HS-27A (cell line): ENCODE measurements at places on chromosomes 3 and 15.

- DNase-seq, result peak; percentile 84
These were observed 7.7 kb downstream of the SUCLG2 start for GRCh38 chr3:67646586-67647234.

DNA sequence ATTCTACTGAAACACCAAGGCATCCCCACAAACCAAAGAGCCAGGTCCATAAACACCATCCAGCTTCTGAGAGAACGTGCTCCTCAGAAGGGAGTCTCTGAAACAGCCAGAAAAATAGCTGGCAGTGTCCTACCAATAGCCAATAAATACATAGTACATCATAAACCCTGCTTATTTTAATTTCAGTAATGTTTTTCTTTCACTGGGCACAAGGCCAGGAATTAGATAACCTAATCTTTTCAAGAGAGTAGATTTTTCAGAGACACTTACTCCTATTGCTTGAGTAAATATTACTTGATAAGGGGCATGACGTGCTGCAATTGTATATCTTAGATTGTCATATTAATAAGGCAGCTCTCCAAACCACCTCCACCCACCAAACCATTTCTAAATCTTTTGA, 22.7 kb downstream of the GADL1 start:
- no peak for DNase-seq

DNA sequence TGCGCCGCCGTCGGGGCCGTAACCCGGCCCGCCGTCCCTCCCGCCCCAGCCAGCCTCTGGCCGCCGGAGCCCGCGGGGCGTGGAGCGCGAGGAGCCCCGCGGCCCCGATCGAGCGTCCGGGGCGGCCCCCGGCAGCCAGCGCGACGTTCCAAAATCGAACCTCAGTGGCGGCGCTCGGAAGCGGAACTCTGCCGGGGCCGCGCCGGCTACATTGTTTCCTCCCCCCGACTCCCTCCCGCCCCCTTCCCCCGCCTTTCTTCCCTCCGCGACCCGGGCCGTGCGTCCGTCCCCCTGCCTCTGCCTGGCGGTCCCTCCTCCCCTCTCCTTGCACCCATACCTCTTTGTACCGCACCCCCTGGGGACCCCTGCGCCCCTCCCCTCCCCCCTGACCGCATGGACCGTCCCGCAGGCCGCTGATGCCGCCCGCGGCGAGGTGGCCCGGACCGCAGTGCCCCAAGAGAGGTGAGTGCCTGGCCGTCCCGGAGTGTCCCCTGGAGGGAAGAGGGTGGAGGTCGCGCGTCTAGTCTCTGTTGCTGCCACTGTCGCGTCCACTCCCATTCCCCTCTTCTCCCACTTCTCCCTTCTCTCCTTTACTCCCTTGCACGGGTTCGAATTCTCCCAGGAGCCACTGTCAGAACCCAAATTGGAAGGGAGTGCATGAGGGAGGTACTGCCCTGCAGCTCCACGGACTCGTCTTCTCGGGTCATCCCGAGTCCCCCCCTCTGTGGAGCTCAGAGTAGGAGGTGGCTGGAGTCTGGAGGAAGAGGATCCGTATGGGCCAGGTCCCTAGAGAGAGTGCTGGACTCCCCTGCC, 585 bp downstream of the CSK start:
- no peak for DNase-seq

DNA sequence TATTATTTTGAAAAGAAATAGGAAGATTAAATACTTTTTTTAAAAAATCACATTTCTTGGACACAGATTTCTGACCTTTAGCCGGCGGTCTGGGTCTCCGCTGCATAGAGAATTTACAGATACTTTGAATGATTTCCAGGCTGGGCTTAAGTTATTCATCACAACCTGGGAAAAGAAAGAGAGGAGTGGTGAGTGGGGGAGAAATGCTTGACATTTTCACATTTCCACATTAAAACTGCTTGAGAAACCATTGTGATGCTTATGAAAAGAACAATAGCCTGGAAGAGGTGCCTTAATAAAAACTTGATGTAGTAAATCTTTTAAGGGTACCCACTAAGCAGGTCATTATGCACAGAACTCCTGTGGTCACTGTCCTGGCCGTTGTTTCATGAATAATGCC, 166.8 kb upstream of the MRPL3 start:
- no peak for DNase-seq

DNA sequence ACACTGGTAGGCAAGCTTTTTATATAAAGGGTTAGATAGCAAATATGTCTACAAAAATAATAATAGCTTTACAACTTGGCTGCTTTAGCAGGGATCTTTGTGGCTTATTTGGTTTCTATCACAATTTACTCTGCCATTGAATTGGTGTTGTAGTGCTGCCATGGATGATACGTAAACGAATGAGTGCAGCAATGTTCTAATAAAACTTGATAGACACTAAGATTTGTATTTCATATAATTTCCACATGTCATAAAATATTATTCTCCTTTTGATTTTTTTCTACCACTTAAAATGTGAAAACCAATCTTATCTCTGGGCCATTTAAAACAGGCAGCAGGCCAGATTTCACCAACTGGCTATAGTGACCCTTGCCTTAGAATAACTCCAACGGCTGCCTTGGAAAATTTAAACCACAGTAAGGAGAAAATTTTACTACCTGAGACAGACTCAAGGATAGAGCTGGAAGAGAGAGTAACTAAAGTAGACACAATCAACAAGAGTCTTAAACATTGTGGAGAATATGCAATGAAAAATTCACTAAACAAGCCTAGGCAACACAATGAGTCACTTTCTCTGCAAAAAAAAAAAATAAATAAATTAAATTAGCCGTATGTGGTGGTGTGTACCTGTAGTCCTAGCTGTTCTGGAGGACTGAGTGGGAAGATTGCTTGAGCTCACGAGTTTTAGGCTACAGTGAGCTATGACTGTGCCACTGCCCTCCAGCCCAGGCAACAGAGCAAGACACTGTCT, 8.1 kb downstream of the NPHP3 start:
- no peak for DNase-seq

- no peak for DNase-seq
These were observed 236.8 kb upstream of the TBC1D5 start for GRCh38 chr3:17979252-17979651.

DNA sequence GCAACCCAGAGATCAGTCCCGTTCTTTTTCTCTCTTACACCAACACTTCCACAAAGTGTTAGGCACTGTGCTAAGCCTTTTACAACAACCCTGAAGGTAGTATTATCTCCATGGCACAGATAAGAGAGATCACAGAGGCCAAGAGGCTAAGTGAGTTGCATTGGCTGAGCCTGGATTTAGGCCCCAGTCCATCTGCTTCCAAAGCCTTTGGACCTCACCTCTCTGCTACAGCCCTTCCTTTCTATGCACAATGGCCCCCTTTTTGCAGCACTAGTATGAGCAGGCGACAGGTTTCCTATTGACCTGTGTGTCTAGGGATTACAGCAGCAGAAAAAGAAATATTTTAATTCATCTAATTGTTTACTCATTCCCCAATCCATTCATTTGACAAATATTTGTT, 76.2 kb downstream of the CRYGS start:
- no peak for DNase-seq

- peak; percentile 77 for DNase-seq
These were observed 146.3 kb downstream of the ALCAM start for GRCh38 chr3:105513042-105513441.

- DNase-seq, result no peak
These were observed 156.8 kb downstream of the LRTM1 start for GRCh38 chr3:54771050-54771449.

GRCh38 chr3:67819447-67819846, 165.0 kb upstream of the SUCLG2 start:
- no peak for DNase-seq

DNA sequence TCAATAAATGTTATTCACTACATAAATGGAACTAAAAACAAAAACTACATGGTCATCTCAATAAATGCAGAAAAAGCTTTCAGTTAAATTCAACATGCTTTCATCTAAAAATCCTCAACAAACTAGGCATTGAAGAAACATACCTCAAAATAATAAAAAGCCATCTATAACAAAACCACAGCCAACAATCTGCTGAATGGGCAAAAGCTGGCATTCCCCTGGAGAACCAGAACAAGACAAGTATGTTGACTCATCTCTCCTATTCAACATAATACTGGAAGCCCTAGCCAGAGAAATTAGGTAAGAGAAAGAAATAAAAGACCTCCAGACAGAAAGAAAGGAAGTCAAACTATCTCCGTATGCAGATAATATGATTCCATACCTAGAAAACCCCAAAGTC, 759.9 kb downstream of the EPHA3 start:
- no peak for DNase-seq

GRCh38 chr3:33318710-33319380, 41.6 kb downstream of the FBXL2 start:
- no peak for DNase-seq

DNA sequence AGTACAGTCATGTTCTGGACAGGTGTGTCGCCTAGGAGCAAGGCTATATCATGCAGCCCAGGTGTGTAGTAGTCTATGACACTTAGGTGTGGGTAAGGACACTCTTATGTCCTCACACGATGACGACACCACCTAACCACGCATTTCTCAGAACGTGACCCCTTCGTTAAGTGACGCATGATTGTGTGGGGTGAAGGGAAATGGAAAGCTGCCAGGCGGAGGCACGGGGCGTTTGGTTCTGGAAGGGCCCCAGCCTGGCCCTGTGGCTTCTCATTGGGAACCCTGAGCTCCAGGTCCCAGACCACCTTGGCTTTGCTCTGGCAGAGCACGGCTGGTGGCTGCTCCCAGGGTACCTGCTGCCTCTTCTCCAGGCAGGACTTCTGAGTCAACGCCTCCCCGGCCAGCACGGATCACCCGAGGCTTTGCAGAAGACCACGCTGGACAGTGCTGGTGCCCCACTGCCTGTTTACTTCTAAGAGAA, 39.3 kb downstream of the FBLN2 start:
- DNase-seq, result no peak

GRCh38 chr3:157807280-157807679, 298.9 kb downstream of the SHOX2 start:
- no peak for DNase-seq

GRCh38 chr15:41809121-41809520, 18.8 kb upstream of the JMJD7 start:
- DNase-seq, result no peak

DNA sequence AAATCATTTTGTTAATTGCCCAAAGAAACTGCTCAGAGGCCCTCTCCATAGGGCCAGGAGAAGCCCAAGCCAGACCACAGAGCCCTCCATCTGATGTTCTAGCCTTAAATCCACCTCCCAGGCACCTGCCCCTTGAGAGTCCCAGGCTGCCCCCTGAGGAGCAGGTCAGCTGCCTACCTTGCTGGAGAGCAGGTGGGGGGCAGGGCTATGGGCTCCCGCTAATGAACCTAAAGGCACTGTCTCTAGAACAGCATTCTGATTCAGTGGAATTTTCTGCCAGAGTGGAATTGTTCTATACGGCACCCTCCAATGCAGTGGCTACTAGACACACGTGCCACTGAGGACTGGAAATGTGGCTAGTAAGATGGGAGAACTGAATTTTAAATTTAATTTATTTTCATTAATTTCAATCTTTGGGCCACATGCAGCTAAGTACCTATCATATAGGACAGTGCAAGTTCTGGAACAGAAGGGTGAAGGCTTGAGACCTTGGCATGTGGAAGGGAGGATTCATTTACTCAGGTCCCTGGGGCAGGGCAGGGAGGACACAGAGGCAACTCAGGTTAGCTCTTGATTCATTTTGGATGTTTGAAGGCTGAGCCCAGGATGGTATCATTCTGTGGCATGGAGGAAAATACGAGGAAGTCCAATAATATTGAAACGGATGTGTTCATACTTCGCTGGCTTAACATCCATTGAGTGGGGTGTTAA, 11.4 kb downstream of the AMOTL2 start:
- no peak for DNase-seq

DNA sequence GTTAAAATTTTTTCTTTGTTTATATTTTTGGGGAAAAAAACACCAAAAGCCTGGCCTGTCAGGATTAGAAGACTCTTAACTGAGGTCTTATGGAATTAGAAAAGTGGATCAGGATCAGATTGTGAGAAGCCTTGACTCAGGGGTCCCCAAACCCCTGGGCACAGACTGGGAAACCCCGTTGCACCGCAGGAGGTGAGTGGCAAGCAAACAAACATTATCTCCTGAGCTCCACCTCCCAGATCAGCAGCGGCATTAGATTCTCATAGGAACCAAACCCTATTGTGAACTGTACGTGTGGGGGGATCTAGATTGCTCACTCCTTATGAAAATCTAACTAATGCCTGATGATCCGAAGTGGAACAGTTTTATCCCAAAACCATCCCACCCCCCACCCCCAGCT, 117.2 kb downstream of the TCF12 start:
- no peak for DNase-seq

GRCh38 chr3:5585085-5585484, 397.6 kb downstream of the EDEM1 start:
- DNase-seq, result no peak

DNA sequence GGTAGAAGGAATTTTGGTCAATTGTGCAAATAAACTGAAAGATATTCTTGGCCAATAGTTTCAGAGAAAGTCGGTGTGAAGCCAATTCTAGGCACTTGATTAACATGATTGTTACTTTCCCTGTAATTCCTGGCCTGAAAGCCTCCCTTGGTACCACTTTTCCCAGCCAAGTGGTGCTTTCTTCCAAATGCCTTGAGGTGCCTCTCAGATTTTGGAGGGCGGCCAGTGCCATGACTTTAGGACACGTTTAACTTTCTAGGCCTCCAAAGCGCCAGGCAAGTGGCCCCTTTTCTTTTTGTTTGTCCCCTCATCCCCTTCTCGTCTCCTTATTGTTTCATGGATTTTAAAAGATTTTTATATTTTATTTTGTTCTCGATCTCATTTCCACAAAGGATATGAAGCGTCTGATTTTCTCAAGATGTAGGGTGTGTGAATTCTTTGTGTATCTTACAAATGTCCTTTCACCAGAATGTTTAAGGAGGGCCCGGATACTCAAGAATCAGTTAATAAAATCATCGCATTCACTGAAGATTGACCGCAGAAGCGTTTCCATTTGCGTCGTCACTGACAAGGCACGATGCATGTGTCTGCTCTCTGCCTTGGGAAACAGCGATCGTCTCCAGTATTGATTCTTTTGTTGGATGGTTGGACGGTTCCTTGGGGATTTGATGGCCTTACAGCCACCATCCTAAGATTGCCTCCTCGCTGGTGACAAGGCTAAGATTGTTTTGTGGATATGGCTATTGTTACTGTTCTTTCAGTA, 87.8 kb downstream of the ASB7 start:
- no peak for DNase-seq

DNA sequence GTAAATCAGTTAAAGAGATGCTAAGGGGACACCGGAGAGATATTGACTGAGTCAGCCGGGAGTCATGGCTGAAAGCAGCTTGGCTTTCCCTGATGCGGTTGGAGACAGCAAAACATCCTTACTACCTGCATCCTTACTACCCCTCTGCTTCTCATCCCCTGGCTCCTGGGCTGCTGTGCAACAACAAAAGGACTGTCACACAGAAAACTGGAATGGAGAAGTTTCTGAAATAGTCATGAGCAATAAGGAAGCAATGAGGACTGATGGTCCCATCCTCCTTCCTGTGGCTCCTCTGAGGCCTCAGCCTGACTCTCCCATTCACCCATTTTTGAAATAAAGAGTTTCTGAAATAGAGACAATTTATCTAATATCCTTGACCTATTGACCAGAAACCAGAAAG, 1.1 kb downstream of the HCLS1 start:
- no peak for DNase-seq
